ENCODE measurements at places on chromosomes 2 and 18.

GRCh38 chr2:96832754-96833507, 10.9 kb downstream of the ANKRD23 start:
- no peak for DNase-seq

DNA sequence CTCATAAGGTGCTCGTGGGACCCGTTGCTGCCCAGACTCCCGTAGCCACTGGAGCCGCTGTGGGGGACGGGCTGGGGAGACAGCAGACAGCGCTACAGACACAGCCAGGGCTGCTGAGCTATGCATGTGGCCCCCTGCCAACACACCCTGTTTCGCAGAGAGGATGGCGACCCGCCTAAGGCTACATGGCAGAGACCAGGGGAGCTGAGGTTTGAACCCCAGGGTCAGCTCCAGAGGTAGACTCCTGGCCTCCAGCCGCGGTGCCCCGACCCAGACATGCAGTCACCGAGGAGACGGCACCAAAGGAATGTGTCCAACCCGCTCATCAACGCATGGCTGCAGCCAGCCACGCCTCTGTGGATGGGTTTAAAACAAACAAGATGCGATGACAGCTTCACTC, 21.0 kb upstream of the HES6 start:
- DNase-seq, result no peak

DNA sequence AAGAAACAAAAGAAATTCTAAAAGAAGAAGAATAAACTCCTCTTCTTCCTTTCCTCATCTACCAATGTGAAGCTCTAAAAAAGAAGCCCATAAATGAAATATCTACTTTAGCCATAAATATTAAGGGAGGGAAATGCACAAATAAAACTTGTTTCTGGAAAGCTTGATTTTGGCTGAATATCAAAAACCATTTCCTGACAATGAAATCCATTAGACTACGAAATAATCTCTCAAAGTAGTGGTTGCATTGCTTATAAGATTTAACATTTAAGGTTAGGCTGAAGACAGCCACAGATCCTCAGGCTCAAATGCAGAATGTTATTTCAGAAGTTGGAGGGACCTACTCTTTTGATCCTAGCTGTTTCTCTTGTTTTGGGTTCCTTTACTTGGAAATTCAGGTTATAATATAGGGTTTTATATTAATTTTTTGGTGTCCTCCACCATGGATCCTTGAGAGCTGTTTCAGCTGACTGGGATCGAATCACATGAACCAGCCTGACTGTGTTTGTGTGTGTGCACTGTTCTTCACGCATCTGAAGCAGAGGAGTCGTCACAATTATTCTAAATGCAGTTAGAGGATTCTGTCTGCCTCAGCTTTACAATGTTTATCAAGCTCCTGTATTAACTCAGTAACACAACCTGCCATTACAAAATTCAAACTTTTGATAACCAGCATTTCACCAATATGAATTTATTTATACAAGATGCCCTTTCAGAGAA, 474.8 kb downstream of the ARHGAP15 start:
- DNase-seq, result no peak

DNA sequence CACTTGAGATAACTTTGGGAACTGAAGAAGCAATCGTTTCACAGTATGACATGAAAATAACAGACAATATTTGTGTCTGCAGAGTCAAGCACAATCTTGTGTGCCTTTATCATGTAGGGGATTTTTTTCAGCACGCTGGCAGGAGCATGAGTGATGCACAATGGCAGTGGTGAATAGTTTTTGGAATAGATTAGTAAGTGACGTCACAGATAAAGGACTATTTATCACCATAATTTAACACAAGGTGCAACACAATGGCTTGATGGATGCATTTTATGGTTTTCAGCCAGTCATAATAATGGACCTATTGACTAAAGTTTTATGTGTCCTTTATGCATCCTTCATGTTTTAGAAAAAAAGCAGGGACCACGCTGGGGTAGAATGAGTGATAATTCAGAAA, 559.8 kb upstream of the FANCL start:
- no peak for DNase-seq

- DNase-seq, result no peak
These were observed 371 bp upstream of the LCLAT1 start for GRCh38 chr2:30446602-30447148.

DNA sequence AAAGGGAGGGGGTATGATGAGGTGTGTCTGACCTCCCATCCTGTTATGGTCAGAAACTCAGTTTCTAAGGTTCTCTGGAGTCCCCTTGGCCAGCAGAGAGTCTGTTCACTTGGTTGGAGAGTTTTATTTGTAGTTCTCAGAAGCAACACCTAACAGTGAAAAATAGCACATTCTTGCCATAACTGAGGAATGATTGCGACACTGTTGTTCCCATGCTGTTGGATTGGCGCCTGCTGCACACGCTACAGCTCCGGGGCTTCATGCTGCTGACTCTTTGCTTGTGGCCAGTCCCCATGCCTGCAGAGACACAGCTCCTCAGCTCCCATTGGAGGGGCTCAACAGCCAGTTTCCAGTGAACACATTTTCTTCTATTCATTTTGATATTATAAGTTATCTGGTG, 42.1 kb downstream of the TPGS2 start:
- DNase-seq, result no peak

DNA sequence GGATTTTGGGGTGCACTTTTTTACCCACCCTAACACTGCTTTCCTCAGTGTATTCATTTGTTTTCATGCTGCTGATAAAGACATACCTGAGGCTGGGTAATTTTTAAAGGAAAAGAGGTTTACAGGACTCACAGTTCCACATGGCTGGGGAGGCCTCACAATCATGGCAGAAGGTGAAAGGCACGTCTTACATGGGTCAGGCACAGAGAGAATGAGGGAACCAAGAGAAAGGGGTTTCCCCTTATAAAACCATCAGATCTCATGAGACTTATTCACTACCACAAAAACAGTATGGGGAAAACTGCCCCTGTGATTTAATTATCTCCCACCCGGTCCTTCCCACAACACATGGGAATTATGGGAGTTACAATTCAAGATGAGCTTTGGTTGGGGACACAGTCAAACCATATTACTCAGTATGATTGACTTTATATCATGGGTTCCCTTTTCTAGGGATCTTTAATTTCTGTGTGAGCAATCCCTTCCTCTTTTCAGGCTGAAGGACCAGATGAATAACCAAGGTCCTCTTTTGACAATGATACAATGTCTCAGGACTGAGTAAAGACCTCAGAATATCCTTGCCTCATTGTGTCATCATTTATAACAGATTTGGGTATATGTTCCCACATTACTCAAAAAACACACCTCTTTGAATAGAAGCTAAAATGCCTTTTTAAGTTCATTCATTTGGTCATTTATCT, 100.1 kb upstream of the TRIB2 start:
- DNase-seq, result no peak

GRCh38 chr2:84946204-84947009, 24.6 kb upstream of the KCMF1 start:
- DNase-seq, result peak; percentile 73

DNA sequence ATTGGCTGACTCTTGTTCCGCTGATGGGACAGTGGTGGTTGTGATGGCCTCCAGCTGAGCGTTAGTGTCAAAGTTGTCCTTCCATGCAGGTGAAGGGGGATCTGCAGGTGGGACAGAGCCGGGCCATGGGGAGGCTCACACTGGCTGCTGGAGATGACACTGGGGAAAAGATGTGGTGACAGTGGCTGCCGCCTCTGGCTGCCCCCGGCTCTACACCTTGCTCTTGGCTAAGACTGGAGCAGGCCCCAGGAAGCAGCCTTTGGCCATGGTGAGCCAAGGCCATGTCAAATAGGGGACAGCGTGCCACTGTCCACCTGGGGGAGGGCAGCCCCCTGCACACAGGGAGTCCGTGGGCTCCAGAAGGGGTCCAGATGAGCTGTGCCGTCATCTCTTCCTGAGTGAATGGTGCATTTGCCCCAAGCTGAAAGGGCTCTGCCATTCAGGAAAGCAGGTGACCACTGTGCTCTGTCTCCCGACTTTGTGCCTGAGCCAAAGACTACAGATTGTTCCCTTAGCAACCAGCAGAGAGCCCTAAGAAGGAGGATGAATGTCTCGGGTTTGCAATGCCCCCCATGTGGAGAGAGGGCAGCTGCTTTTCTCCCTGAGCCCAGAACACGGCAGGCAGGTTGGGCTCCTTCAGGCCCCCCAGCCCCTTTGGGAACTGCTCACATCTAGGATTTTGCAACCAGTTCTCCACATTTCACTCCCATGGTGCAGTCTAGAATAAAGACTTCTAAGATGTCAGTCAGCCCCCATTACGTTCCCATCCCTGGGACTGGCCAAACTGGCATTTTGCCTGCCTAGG, 79.1 kb upstream of the BCL2L11 start:
- no peak for DNase-seq

DNA sequence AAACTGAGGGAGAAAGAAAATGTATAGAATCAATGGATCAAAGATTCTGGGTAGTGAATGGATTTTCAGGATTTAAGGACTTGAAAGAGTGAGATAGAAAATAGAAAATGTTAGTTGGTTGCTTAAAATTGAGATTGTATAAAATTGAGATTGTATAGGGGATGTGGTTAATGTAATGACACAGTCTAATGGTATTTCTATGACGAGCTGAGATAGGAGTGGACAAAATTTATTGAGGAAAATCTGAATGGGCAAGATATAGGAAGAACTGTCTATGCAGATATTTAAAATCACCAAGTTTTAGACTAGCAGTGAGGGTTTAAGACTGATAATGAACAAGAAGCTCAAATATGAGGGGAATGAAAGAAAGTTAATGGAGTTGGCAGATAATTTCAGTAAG, 406.6 kb downstream of the NYAP2 start:
- no peak for DNase-seq

DNA sequence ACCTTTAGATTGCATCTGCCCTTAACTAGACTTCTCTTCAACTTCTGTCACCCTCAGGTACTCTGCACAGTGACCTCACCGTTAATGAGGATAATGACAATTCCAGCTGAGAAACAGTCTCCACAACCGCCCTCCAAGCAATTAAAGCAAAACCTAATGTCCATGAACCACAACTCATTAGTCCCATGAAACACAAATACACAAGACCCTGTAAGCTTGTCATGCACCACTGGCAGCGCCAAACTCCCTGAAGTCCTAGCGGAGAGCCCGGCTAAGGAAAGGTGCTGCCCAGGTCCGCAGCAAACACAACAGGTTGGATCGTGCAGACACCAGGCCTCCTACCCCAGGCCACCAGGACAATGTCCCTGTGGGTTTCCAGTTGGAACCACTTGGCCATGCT, 7.4 kb downstream of the SMAD7 start:
- no peak for DNase-seq

GRCh38 chr2:61520261-61520660, 17.9 kb downstream of the XPO1 start:
- DNase-seq, result no peak
